ENCODE measurements at places on chromosomes 7 and 10.

DNA sequence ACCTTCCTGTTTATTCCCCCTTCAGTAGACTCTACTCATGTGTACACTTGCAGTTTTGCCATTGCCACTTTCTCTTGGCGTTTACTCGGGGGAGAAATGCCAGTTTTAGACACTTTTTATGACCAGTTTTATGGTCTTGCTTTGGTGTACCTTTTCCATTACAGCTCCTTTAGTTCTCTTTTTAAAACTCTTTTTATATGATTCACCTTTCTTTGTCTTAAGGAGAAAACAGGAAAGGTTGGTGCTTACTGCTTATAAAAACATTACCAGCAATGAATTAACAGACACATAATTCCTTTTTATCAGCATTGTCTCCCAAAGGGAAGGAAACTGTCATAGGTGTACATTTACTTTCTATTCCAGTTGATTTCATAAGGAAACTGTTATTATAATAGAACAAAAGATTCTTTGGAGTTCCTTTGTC, 11.9 kb downstream of the TSPAN13 start:
- no peak for DNase-seq

GRCh38 chr7:145489609-145490008, 627.0 kb upstream of the CNTNAP2 start:
- no peak for DNase-seq

DNA sequence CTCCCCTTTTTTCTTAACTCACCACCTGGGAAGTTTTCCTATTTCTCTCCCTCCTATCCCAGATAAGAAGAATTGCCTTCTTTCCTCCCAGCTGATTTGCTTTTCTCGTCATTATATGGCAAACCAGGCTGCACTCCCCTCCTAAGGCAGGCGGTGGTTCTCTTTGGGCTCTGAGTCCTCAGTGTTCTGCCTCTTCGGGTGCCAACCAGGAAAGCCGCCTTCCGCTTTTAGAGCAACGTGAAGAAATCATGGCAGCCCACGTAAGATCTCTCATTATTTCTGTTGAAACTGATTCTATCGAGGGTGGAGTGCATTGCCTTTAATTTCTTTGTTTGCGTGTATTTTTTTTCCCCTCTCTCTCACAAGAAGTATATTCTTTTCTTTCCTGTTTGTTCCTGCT, 141.9 kb downstream of the CUX1 start:
- no peak for DNase-seq

- DNase-seq: no peak
Measured at GRCh38 chr7:37832194-37832593, 16.2 kb upstream of the NME8 start.

DNA sequence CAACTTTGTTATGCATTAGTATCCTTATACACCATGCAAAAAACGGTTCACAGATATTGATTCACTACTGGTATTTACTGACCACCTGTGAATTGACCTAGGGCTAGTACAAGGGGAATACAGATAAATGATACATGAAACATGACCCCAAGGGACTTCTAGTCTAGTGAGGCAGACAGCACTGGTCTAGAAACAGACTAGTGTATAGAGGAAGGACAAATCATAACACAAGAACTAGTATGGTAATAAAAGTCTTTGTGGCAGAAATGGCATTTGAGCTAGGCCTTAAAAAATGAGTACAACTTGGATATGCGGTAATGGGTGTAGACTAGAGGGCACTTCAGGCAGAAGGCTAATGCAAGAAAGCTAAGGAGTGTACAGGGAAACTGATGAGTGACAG, 86.6 kb downstream of the SLC25A13 start:
- DNase-seq: no peak

DNA sequence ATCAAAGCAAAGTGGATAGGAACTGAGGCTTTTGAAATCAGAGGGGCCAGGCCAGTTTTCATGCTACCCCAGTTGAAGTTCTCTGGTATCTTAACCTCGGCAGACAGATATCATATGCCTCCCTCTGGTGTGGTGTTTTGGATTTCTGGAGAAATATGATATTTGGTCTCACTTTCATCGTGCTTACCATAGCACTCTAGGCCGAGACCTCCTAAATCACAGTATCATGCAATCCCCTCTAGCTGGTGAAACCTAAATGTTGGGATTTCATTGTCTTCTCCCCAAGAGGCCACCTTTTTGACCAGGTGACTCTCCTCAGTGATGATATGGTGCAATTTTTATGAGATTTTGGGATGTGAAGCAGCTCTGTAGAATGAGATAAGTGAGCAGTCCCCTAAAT, 183.5 kb downstream of the CREB5 start:
- no peak for DNase-seq

DNA sequence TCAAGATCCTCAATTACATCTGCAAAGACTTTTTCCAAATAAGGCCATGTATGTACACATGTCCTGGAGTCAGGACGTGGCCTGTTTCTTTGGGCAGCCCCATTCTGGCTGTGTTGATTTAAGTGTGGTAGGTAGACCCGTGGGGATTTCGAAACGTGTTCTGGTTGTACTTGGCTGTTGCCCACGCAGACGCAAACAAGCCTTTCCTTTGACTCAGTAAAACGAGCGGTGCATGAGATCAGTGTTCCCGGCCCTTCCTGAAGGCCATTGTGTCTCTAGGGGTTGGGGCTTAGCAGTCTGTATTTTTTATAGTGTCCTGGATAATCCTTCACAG, 64.8 kb upstream of the DNAJB6 start:
- no peak for DNase-seq

- DNase-seq: no peak
Measured at GRCh38 chr7:40500219-40500618, 365.4 kb downstream of the SUGCT start.
